ENCODE measurements at places on chromosomes 2 and 18.

- no peak for DNase-seq
Observed at GRCh38 chr2:216418981-216419380, 6.7 kb downstream of the SMARCAL1 start.

DNA sequence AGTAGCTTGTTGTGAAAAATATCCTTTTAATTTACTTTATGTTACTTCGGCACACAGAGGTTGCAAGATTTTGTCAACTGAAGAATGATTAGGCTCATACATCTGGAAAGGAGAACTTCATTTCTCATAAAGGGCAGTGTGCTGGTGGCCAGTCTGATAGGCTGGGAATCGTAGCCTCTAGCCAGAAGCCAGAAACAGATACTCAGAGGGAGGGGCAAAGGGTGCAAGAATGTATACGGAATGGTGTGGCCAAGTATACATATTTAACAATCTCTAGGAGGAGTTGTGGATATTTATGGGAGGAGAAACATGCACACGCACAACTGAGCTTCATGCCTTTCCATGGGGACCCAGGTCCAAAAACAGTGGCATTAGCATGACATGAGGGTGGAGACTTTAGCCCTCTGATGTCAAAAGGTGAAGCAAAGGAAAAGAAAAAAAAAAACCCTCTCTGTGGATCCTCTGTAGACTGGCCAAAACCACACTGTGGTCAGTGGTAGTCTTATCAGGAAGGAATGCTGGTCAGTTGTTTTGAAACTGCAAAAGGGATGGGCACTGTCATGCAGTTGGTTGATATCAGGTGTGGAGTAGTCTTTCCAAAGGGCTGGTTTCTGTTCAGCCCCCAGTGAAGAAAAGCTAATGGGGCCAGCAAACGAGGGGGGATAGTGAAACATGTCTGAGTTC lies 34.9 kb upstream of the APCDD1 start:
- no peak for DNase-seq

- DNase-seq = no peak
Observed at GRCh38 chr2:98088261-98088660, 1.3 kb downstream of the VWA3B start.

- DNase-seq = no peak
Observed at GRCh38 chr2:19710230-19710629, 191.6 kb downstream of the TTC32 start.

- no peak for DNase-seq
Observed at GRCh38 chr2:232204457-232204931, 174.1 kb upstream of the ALPP start.

DNA sequence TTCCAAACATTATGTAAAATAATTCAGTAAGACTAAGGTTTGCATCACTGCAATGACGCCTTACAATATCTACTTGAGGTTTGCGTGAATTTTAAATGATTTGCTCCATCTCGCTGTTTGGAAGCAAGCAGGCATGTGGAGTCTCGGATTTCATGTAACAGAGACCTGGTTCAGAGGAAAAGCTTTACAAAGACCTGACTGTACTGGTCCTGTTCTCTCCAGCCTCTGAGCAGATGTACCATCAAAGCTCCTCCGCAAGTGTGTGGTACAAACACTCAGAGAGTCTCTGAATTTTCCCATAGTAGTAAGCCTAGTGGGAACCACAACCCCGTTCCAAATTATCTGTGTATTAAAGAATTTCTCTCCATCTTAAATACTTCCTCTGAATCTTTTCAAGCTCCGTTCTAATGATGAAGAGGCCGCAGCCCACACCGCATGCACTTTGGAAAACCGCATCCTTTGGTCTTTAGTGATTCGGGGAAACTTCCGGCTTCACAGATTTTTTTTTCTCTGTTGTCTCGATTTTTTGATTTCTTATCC lies 728.1 kb upstream of the SOX11 start:
- no peak for DNase-seq

GRCh38 chr2:16908656-16909055 lies 243.0 kb upstream of the CYRIA start:
- DNase-seq = no peak

- DNase-seq = no peak
Observed at GRCh38 chr2:28564346-28564745, 68.5 kb downstream of the PLB1 start.

- DNase-seq = no peak
Observed at GRCh38 chr18:60506190-60506589, 133.6 kb upstream of the MC4R start.

GRCh38 chr2:11988691-11989353 lies 242.4 kb downstream of the LPIN1 start:
- no peak for DNase-seq

- DNase-seq = no peak
Observed at GRCh38 chr2:43033466-43034241, 192.8 kb downstream of the ZFP36L2 start.

DNA sequence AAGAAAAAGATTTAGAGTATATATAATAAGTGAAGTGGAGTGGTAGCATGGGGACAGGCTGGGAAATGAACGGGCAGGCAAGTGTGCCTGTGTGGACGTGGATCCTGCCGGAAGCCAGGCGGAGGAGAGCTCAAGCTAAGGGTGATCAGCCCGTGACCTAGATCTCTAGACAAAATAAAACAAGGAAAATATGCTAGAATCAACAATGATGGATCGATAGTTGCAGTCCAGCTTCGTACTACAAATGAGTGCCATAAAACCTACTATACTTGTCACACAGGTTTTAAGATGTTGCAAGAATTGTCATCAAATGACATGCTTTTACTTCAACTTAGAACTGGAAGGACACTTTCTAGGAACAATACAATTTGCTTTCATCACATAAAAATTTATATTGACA lies 8.5 kb downstream of the EIF2AK2 start:
- no peak for DNase-seq

GRCh38 chr2:26674771-26675170 lies 17.8 kb upstream of the KCNK3 start:
- DNase-seq = no peak

- no peak for DNase-seq
Observed at GRCh38 chr18:7479756-7480155, 87.4 kb upstream of the PTPRM start.

DNA sequence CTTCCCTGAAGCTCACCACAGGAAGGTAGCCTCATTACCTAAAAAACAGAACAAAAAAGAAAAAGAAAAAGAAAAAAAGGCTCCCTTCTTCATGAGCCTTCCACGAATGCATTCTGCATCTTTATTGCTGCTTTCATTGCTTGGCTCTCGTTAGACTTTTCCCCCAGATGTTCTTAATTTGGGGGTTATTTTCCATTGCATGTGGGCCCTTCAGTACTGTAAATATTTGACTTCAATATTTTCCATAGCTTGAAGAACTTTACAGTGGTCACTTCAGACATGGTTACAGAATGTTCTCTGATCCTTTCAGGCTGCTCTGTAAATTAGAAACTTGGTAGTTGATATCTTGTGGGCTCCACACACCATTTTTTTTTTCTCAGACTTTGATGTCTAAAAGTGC lies 65.6 kb upstream of the COPS8 start:
- DNase-seq = no peak

DNA sequence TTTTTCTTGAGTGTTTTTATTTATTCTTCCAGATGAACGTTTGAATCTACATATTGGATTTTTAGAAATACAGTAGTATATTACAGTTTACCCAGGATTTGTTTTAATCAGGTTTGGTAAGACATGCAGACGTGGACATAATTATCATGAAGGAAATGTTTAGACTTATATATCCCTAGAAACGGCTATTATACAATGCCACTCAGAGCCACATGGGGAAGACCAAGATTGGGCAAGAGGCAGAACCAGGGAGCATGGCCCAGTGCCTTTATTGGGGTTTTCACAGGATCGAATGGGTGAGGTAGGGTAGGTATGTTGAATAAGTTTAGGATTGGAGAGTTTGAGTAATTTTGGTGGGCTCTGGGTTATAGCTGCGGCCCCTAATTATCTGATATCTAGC lies 212.2 kb downstream of the CAMKMT start:
- no peak for DNase-seq

DNA sequence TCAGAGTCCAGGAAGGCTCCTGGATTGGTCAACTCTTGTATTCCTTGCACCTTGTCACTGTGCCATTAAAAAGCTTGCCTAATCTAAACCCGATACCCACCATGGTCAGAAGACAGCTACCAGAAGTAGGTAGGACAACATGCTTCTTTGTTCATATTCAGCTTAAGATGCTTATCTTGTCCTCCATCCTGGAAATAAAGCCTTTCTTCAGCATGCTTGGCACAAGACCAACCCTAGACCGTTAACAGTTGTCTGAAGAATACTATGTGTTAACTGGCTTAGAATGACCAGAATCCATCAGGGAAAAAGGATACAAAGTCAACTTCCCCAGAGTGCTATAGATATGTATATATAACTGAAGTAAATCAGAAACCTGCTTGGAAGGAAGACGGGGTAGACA lies 193.9 kb downstream of the ZRANB3 start:
- DNase-seq = no peak

GRCh38 chr2:110679337-110679707 lies 1.5 kb upstream of the BUB1 start:
- no peak for DNase-seq

DNA sequence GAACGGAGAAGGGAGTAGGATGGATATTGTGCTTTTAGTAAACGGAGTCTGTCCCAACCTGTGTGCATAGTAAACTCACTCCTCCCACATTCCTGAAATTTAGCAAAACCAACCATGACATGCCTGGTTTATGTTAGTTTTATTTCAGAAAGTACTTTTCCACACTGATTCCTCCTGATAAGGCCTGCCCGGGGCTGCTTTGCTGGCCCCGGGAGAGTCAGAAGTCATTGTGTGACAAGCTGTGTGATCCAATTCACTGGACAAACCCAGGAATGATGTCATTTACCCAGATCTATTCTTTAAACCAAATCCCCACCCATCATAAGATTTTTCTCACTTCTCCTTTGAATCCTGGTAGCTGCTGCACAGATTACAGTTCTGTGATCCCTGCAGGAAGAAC lies 109.0 kb downstream of the SETBP1 start:
- no peak for DNase-seq

DNA sequence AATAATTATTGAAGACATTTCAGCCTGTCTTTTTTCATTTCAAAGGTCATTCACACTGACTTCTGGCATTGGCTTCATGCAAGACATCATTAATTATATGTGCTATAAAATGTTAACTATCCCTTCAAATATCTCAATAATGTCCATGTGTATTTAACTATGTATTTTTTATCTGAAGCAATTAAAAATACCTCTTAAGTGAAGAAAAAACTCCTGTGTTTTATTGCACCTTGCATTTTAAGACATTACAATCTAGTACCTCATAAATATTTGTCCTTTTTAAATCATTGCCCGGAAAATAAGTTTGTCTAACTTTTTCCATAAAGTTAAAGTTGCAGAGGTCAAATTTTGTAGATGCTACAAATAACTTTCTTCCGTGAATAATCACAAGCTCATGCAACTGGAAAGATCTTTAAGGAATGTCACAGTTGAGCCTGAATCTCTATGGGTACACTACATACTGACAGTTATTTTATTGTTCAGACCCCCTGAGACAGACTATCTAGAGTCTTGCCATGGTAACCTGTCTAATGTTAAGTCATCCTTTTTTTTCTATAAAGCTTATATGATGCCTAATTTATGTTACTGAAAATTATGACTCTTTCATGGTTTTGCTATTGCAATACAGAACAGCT lies 38.4 kb upstream of the COBLL1 start:
- DNase-seq = no peak

GRCh38 chr18:54444319-54444914 lies 86.7 kb downstream of the C18orf54 start:
- DNase-seq = peak; percentile 11

- no peak for DNase-seq
Observed at GRCh38 chr18:37483984-37484819, 81.4 kb downstream of the CELF4 start.

DNA sequence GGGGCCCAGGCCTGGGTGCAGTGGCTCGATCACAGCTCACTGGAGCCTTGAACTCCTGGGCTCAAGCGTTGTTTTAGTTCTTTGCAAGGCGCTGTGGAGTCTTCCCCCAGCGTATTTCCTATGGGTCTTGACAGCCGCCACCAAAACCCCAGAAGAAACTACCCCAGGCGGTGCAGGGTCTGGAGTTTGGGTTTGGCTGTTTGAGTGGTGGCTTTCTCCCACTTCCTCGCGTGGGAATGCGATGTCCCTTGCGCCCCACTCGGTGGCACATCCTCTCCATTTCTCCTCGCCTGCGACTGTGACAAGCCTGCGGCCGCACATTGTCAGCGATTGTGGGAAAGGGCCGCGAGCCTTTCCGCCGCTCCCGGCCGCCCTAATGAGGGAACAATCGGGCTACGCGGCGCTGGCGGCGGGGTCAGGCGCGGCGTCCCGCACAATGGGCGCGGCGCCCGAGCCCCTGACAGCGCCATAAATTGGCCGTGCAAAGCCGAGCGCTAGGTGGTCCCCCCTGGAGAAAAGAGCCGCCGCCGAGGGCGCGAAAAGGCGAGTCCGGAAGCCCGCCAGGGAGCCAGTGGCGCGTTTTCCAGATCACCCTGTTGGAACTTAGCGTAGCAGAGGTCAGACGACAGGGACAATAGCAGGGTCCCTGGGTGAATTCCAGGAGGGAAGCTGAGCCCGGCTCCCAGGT lies 194.9 kb upstream of the POU3F3 start:
- no peak for DNase-seq

GRCh38 chr2:37149626-37150322 lies 7.0 kb downstream of the EIF2AK2 start:
- no peak for DNase-seq

DNA sequence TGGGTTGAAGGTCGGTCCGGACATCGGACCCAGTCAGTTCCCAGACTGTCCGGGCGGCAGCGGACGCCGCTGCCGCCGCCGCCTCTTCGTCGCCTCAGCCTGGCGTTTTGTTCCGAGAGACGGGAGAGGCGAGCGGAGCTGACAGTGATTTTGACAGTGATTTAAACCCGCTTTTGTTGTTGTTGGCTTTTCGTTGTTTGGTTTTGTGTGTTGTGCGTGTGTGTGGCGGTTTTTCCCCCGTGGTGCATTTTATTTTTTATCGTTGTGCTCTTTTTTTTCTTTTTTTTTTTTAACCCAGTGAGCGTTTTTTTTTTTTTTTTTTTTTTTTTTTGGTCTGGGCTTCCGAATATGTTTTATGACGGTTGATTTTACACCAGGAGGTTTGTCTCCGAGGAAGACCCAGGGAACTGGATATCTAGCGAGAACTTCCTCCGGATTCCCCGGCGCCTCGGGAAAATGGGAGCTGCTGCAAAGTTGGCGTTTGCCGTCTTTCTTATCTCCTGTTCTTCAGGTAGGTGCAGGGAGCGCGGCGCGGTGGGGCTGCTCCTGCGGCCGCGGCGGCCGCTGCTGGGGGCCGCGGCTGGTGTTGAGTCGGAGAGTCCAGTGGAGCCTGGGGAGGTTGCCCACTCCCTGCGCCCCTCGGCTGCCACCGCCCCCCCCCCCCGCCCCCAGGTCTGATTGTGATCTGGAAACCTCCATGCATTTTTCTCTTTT lies at the start of gene ACVR2A:
ACVR2A (plus strand) TSS at position 333 of the 714 bp plus-strand sequence; CDS start at position 457, 124 bp downstream.
- peak; percentile 9 for DNase-seq

GRCh38 chr2:216681683-216682082 lies 13.7 kb downstream of the IGFBP5 start:
- DNase-seq = no peak

DNA sequence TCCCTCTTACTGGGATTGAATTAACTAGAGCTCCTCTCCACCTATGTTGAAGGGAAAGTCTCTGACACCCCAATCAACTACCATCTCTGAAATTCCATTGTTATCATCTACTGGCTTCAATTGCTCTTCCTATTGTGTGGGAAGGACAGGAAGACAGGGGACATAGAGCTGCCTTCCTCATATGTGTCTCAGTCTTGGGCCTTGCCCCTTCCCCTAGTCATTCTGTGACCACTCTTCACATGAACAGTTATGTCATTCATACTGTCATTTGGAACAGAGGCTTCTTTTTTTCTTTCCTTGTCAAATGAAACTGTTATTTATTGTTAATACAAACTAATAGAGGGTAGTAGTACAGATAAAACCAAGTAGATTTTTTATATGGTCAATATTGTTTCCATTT lies 69.6 kb upstream of the EMILIN2 start:
- no peak for DNase-seq

Data from activated CD4-positive, alpha-beta T cell treated with anti-CD3 and anti-CD28 coated beads for 24 hours (primary cell).